NCI-H1930 (cell line): ENCODE measurements at places on chromosomes 2 and 18.

DNA sequence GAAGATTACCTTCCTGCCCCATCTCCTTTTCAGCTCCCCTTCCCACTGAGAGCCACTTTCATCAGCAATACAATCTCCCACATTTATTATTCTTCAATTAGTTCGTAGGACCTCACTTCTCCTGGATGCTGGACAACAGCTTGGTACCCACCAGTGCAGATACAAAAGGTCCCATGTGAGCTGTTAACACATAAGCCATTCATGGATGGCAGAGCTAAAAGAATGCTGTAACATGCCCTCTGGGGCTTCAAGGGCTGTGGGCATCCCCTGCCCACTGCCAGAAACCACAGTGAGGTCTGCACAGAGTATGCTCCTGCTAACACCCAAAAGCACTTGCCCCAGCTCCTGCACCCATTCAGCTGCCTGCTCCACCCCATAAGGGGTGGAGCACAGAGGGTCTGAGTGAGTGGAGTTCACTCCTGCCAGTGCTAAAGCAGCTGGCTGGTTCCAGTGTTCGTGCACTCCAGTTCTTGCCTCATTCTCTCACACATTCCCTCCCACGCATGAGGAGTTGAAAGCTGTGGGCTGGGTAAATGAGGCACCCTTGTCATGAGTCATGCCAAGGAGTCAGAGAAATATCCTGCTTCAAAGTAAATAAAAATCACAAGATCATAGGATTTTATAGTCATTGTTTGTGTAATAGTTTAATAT lies 305.9 kb upstream of the TMEFF2 start:
- DNase-seq, result no peak

DNA sequence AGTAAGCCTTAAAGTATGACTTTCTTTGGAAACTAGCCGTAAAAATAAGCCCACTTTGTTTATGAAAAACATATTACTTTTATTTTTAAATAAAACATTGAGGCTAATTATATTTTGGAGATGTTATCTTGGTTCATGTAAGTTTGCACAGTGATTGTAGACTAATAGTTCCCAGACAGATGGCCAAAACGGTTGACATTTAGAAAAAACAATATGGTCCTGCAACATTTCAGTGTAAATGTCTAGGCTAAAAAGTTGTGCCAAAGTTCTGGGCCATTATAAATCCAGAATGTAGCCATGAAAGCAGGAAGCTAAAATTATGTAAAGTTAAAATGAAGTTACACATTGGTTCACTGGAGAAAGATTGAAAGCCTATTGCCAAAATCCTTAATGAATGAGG lies 43.6 kb downstream of the SLC5A7 start:
- DNase-seq, result no peak

- DNase-seq, result no peak
Observed at GRCh38 chr2:144256996-144257707, 262.8 kb downstream of the ZEB2 start.

- no peak for DNase-seq
Observed at GRCh38 chr2:75570024-75570947, 9.5 kb upstream of the EVA1A start.

GRCh38 chr2:55119711-55120487 lies 69.6 kb upstream of the RTN4 start:
- no peak for DNase-seq

DNA sequence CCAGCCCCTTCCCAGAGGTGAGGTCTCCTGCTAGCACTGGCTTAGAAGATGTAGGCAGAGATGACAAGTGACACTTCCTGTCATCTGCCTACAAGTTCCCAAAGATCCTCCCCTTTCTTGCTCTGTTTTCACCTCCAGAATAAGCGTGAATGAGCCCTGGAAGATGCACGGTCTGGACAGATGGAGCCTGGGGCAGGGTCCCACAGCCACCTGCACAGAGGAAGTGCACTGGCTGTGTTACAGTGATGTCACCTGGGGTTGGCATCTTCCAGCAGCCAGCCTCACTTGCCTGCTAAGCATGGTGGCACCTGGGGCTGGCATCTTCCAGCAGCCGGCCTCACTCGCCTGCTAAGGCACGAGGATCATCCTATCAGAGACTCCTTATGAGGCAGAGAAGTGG lies 32.3 kb downstream of the TMEM18 start:
- DNase-seq, result no peak

- no peak for DNase-seq
Observed at GRCh38 chr2:24840164-24840869, 47.1 kb downstream of the CENPO start.

DNA sequence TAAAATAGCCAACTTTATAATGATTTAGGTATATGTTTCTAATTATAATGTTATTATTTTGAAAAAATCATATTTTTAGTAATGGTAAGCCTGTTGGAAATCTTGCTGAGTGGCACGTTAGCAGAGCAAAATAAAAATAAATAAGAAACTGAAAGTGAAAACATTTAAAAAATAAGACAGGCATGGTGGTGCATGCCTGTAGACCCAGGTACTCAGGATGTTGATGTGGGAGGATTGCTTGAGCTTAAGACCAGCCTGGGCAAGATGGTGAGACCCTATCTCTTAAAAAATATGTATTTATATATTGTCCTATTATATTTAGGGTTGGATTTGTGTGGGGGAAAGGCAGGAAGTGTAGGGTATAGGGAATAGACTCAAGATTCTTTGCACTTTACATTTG lies 15.8 kb upstream of the ANKRD12 start:
- no peak for DNase-seq

DNA sequence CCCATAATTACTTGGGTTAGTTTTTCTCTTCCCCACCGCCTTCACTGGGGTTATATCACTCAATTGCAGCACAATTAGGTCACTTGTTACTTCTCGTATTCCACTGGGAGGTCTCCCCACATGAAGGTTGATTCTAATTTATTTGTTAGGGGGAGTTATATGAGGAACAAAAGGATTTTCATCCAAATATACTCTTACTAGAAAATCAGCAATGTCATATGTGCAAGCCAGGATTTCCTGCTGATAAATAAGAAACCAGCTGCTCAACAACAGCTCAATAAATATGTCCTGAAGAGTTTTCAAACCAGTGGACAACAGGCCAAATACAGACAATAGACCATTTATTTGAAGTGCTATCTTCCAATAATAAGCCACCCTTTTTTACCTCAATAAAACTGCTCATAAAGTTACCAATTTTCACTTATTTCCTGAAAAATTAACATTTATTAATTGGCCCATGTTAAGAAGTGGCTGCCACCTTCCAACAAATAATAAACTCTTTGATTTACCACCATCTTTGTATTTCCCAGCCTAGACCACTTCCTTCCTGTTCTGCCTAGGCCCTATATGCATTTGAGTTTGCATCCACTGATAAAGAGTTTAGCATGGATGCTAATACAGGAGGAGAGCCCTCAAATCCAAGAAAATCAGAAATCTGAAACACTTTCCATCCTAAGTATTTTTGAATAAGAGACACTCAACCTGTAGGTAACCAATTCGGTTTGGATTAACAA lies 184.4 kb upstream of the SLC39A10 start:
- DNase-seq, result no peak
